Activated CD8-positive, alpha-beta memory T cell treated with anti-CD3 and anti-CD28 coated beads for 1 hour (primary cell): ENCODE measurements at places on chromosomes 7 and 10.

GRCh38 chr10:127855591-127855881, 37.2 kb downstream of the CLRN3 start:
- no peak for DNase-seq

GRCh38 chr10:60130130-60130579, 223.8 kb upstream of the CCDC6 start:
- DNase-seq = no peak

GRCh38 chr7:113113912-113114311, 4.4 kb downstream of the SMIM30 start:
- DNase-seq = no peak

- no peak for DNase-seq
These were observed 18.5 kb upstream of the CHCHD1 start for GRCh38 chr10:73763343-73763742.

- DNase-seq = no peak
These were observed 11.5 kb downstream of the TAS2R16 start for GRCh38 chr7:122984021-122984420.

- DNase-seq = no peak
These were observed 438.9 kb downstream of the RPS24 start for GRCh38 chr10:78472551-78472890.

DNA sequence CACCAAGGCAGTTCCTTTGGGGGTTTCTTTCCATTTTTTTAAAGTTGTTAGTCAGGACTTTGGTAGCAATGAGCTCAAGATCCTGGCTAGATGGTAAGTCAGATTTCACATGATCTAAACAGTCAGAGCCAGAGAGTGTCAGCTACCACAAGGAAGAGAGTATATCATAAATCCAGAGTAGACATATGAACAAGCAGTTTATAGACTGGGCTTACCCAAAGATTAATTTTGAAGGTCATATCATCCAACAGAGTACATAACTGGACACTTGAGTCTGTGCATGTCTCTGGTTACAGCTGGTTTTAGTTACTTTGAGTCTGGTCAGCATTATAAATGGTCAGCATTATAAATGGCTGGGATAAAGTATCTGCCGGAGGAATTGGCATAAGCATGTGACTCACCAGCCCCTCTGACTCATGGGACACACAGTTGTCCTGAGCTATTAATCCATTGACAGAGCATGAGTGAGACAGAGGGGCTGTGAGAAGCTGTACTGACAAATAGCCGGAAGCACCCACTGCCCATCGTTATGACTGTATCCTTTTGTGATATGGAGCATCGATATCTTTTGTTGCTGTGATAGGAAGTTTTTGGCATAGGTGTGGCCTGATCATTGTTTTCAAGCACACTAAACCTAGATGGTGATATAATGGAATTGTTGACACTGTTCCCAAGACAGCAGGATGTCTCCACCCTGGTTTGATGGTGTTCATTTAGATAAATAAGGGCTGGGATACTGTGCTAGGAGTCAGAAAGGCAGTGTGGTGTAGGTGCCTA, 19.3 kb downstream of the PPP1R3C start:
- DNase-seq = no peak

- no peak for DNase-seq
These were observed 18.3 kb downstream of the MMS19 start for GRCh38 chr10:97479939-97480338.

- DNase-seq = no peak
These were observed 16.9 kb downstream of the ZNF92 start for GRCh38 chr7:65390588-65390987.

DNA sequence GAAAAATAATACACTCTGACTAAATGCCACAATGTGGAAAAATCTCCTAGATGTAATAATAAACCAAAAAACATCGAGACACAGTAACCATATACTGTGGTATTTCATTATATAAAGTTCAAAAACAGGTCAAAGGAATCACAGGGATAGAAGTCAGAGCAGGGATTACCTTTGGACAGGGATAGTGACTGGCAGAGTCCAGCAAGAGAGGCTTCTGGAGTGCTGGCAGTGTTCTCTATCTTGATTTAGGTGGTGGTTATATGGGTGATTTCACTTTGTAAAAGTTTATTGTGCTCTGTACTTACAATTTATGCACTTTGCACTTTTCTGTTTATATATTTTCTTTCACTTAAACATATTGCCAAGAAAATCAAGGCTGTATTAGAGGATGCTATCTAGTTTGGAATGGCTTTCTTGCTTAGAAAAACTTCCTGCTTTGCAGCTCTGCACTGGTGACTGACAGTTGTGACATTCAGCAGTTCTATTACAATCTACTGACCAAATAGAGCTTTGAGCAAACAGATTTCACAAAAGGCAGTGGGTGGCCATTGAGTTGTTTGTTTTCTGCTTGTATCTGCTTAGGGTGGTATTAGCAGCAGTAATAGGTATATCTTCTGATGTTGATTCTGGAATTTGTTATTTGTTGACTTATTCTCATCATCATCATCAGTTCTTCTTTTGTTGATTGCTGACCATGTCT, 263.6 kb upstream of the LRGUK start:
- DNase-seq = no peak

DNA sequence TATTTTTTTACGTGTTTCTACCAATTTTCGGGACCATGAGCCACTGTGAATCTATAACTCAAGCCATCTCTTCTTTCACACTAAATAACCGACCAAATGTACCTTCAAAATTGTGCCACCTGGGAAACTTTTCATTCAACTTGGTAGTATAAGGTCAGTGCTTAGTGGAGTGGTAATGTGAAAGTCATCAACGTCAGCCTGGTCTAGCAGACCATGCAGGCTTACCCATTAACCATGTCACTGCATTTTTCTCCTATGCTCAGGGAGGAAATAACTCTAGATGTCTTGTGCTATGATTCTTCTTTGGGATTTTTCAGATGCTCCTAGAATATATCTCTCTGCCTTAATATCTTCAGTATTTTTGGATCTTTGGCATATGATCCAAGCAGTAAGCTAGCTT, 1075.4 kb upstream of the POT1 start:
- DNase-seq = no peak

DNA sequence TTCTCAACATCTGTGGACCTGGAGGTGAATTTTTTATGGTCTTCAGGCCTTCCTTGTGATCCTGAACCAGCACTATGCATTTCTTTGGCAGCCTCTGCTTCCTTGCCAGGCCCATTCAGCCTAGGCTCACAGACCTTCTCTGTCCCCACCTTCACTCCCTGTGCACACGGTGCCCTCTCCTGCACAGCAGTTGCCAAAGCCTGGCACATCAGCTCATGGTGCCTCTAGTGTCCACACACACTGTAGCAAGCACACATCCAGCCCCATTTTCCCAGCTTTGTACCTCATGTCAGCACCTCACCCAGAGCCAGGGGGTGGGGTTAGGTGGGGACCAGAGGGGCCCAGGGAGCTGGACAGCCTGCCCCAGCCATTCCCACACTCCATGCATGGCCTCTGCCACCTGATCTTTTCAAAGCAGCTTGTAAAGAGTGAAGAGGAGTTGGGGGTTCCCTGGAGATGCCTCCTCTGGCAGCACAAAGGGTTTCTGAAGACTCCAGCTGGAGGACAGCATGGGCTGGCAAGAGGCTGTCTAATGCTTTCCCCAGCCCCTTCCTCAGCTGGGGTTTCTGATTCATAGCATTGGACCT, 57.9 kb upstream of the TMEM72 start:
- DNase-seq = no peak

DNA sequence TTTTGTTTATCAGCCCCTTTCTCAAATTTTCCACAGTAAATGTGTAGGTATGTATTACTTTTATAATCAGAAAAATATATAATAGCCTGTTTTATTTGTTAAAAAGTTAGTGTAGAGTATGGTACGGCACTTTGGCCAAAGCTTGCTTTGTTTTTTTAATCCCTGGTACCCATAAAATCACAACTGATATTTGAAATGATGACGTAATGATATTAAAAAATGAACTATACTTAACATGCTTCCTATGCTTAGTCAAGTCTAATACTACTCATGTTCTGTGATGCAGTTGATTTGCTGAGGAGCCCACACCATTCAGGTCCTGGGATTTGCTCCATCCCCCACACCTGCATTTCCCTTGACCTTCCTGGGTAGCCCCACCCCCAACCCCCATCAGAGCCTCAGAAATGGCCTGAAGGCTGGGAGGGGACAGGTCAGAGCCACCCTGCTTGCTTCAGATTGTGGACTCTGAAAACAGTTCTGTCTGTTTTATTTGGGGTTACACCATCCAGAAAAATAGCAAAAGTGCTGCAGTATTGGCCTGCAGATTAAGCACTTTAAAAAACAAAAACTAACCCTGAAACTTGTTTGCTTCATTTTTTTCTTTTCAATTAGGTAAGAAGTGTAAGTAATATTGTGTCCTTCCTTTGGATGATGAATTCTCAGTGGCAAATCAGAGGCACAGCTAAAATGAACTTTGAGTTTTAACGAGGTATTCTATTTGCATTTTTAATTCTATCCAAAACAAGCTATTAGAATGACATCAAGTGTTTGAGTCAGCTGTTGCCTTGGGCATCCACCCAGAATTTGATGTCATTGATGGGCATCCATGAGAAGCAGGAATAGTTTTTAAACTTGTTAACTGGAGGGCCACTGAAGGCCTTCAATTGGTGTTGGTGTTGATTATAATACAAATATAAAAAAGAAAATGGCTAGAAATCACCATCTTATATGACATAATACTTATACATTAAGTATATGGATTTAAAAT, 23.3 kb downstream of the PLCE1 start:
- DNase-seq = no peak

DNA sequence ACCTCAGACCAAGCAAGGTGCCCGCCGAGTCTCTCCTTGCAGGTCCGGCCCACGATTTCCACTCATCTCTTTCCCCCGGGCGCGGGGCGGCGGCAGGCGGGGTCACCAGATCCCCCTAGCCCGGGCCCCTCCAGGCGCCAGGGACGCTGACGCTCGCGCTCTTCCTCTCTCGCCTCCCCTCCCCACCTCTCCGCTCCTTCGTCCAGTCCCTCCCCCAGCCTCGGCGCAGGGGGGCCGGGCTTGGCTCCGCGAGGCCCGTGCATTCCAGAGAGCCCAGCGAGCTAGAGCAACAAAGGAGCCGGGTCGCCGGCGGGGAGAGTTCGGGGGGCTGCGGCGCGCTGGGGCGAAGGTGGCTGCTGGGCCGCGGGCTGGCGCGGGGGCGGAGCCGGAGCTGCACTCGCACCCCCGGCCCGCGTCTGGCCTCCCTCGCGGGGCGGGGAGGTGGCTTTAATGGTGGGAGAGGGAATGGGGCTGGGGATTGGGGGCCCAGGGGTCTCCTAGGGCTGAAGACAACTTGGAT, at the start of gene SMO:
Gene SMO, plus strand, starts transcription at position 262 of the 520 bp plus-strand sequence. CDS start 519 bp downstream, outside the sequence.
- no peak for DNase-seq

- DNase-seq = no peak
These were observed 38.6 kb upstream of the CNPY1 start for GRCh38 chr7:155584763-155585531.

GRCh38 chr7:33872870-33873269, 32.5 kb upstream of the BMPER start:
- no peak for DNase-seq
